ENCODE measurements at places on chromosomes 12 and 14.

GRCh38 chr12:60279221-60279620 lies 683.4 kb downstream of the SLC16A7 start:
- DNase-seq = no peak

- no peak for DNase-seq
Measured at GRCh38 chr12:85280165-85280983, at the start of gene ALX1. TSS of gene ALX1 (plus strand) at chr12:85280220. CDS start at chr12:85280262, 42 bp downstream.

- no peak for DNase-seq
Measured at GRCh38 chr14:33534632-33535031, 416.2 kb downstream of the EGLN3 start.

DNA sequence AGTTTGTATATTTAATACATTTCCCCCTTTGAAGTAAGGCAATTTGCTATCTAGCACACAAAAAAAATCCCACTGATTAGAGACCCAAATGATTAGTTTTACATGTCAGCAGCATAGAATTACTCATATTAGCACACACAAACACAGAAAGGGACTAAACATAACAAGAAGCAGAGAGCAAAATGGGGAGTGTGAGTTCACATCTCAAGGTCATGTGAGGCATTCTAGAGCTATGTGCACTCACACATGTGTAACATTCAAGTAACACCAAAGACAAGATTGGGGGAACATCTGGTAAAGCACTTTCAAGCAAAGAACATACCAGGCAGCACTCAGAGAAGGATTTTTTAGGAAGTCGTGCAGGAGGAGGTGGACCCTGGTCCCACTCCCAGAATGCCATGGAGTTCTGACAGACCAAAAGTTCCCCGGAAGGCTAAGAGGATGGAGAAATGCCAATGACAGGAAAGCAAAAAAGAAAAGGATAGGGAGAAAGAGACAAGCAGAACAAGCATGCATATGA lies 105.8 kb upstream of the SINHCAF start:
- no peak for DNase-seq

- DNase-seq = no peak
Measured at GRCh38 chr14:85528897-85529631, 880 bp upstream of the FLRT2 start.

Measured in stimulated activated CD4-positive, alpha-beta T cell treated with anti-CD3 and anti-CD28 coated beads, Interleukin-15, amount 100 ng/mL, for 1 hour (primary cell).